ENCODE measurements at places on chromosomes 4 and X.

- no peak for DNase-seq
These were observed 4.7 kb downstream of the MTM1 start for GRCh38 chrX:150573106-150573505.

DNA sequence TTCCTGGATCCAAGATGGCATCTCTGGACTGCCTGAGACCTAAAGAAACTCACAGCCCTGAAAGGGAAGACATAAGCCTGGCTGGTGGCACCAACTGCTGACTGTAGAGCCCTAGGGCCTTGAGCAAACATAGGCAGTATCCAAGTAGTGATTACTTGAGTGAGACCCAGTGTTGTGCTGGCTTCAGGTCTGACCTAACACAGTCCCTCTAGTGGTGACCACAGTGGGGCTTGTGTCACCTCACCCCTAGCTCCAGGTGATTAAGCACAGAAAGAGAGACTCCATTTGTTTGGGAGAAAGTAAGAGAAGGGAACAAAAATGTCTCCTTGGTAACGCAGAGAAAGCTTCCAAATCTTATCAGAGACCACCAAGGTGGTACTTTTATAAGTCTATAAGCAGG is 496.3 kb upstream of the HTR2C start:
- DNase-seq, result no peak

- DNase-seq, result no peak
These were observed 74.7 kb downstream of the CEP44 start for GRCh38 chr4:174358410-174358809.

DNA sequence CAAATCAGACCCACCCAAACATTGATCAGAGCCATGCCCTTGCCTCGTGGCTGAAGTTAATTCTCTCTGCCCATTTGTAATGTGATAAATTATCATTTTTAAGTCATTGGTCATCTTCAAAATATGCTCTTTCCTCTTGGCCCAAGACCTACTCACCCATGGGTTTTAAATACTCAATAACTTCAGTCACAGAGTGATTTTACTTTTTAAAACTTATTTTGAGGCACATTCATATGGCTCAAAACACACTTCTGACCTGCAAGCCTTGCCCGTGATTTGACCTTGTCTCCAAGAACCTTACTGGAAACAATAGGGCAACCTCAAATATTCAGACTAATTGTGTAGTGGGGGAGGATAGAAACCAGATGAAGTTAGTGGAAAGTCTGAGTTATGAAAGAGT is 176.2 kb upstream of the LNX1 start:
- DNase-seq, result no peak

GRCh38 chr4:55255179-55255578 is 90.9 kb upstream of the SRD5A3 start:
- DNase-seq, result no peak

- DNase-seq, result no peak
These were observed 12.5 kb downstream of the CC2D2A start for GRCh38 chr4:15481961-15482745.

DNA sequence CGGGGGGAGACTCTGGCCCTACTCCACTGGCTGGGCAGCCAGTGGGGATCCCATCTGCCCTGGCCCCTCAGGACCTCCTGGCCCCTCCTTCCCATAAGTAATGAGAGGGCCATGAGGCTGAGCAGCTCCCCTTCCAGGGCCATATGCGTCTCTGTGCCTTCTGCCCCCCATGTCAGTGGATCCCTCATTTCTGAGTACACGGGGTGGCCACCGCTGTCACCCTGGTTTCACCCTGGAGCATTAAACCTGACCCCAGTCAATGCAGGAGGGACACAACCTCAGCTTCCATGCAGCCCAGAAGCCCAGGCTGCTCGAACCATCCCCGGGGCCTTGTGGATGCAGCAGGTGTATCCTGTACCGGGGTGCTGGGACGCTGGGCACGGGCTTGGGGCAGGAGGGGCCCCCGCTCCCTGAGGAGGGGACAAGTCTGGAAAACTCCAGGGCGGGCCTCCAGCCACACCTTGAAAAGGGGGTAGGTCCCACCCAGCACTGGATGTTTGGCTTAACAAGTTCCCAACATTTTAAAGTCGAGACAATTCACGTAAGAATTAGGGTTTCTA is 24.2 kb downstream of the ATP5ME start:
- DNase-seq, result no peak

DNA sequence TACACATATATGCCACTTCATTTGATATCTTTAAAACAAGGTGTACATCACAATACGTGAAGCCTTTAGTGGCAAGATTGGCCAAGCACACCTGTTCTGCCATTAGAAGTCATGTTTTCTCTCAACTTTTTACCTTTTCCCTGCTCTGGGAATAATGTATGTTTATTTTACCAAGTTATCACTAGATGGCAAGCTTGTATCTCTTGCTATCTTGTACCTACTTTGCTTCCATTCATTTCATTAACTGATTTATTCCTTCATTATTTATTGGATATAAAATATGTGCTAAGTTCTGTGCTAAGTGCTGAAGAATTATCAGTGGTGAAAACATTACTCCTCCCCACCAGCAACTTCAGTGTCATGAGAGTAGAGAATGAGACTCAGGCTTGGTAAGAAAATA is 245.5 kb downstream of the ANK2 start:
- DNase-seq, result no peak
